Glutamatergic neuron (in vitro differentiated cells): ENCODE measurements at places on chromosomes 1 and 21.

GRCh38 chr1:221069178-221069903, 190.1 kb downstream of the HLX start:
- DNase-seq, result no peak

GRCh38 chr1:31479811-31480210, 66.8 kb downstream of the SERINC2 start:
- DNase-seq, result no peak

- DNase-seq, result no peak
Observed at GRCh38 chr21:19537116-19537515, 1133.5 kb upstream of the TMPRSS15 start.

GRCh38 chr1:65022216-65022615, 55.9 kb upstream of the JAK1 start:
- no peak for DNase-seq

DNA sequence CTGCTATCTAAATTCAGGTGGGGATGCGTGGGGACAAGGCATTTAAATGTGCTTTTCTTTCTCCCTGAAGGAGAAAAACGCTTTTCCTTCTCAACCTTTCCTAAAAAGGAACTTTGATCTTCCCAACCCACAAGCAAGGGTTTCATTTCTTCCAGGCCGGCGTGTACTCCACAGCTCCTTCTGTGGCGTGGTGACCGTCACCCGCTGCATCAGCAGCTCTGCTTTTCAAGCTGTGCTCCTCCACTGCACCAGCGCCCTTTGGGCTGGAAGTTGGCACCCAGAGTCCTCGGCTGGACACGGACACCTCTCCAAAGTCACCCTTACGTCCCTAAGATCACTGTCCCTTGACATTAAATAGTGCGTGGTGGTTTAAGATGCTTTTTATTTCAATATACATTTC, 54.3 kb downstream of the PEX14 start:
- no peak for DNase-seq

- DNase-seq, result no peak
Observed at GRCh38 chr1:244074559-244075171, 23.6 kb downstream of the ZBTB18 start.

DNA sequence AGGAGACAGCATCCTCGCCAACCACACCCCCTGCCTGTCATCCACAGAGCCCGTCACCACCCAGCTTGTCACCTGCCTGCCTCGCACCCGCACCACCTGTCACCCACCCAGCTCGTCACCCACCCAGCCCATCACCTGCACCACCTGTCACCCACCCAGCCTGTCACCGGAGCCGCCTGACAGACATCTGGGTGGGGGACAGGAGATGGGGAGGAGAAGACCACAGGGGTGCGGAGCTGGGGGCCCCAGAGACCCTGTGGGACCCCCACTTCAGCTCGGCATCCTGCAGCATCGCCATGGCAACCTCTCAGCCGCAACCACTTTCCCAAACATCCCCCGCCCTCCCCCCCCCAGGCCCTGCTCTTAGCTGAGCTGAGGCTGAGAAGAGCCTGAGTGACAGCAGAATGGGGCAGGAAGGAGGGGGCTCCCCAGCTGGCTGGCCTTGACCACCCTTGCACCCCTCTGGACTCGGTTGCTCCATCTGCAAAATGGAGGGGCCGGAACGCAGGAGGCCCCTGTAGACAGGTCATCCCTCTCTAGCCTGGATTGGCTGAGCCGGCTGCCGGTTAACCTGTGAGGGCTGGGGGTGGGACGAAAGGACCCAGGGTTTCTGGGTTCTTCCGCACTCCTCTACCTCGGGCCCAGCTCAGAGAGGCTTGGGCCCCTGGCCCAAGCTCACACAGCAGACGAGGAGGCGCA, 11.6 kb downstream of the AHDC1 start:
- DNase-seq, result no peak

GRCh38 chr1:6419804-6420453, at the start of gene HES2:
Gene HES2, minus strand, starts transcription at chr1:6419919. Its CDS starts 99 bp downstream, at chr1:6419820.
- DNase-seq, result peak; percentile 79

GRCh38 chr21:45827881-45828579, 153.5 kb upstream of the COL6A1 start:
- no peak for DNase-seq

- no peak for DNase-seq
Observed at GRCh38 chr1:175062858-175063257, 4.8 kb upstream of the TNN start.

GRCh38 chr1:17434601-17435000, 4.9 kb downstream of the RCC2 start:
- DNase-seq, result no peak

DNA sequence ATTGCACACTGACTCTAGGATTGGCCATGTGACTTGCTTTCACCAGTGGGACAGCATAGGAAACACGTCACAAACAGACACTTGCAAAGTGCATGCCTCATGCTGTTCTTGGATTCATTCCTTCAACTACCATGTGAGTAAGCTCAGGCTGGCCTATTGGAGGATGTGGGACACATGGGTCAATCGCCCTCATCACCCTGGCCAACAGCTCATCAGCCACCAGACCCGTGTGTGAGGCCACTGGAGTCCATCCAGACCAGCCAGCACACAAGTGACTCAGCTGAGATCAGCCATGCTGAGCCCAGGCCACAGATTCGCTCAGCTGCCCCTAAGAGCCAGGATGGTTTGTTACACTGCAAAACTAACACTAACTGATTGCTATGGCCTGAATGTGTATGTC, 216.1 kb upstream of the GRIK3 start:
- DNase-seq, result no peak

GRCh38 chr1:166235728-166236127, 68.9 kb upstream of the FAM78B start:
- no peak for DNase-seq

GRCh38 chr1:113538225-113538624, 147.9 kb downstream of the MAGI3 start:
- no peak for DNase-seq

GRCh38 chr1:39129514-39129913, 75.0 kb upstream of the MACF1 start:
- DNase-seq, result no peak

DNA sequence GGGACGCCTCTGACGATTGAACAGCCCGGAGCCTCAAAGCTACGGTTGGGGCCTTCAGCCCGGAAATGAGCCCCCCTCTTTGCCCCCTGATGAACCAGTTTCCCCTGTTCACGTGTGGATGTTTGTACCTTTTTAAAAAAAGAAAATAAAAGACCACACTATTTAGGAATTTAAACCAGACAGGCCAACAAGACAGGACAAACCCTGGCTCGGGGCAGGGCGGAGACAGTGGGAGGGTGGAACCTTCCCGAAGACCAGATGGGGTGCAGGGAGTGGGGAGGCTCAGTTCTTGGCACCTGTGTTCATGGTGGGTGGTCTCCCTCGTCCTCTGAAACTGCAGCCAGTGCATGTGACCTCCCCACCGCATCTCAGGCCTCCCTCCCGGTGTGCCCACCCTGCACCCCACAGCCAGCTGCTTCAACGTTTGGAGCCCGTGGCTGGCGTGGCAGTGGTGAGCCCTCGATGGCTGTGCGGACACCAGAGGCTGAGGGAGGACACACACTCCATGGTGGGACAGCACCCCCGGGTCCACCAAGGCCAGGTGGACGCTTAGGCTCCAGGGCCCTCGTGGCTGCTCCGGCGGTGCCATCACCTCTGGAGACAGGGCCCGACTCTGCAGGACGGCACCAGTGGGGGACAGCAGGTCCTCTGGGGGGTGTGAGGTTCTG, 45.6 kb downstream of the COL18A1 start:
- DNase-seq, result no peak

DNA sequence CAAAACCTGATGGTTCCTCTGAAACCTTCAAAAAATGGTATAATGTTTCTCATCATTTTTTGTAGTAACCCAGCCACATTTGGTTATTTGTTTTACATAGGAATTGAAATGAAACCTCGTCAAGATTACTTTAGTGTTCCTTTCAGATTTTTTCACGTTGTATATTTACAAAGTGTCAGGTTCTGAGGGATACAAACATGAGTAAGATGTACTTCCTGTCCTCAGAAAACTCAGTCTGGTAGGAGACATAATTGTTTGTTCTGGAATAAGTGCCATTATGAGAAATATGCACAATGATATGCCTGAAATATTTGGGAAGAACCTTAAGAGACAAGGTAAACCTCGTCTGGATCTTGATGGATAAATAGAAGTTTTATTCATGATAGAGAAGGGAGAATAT, 145.5 kb downstream of the USP25 start:
- DNase-seq, result no peak

- DNase-seq, result no peak
Observed at GRCh38 chr1:19495799-19496526, 10.6 kb upstream of the CAPZB start.

GRCh38 chr1:22139817-22140216, 3.1 kb downstream of the WNT4 start:
- no peak for DNase-seq

DNA sequence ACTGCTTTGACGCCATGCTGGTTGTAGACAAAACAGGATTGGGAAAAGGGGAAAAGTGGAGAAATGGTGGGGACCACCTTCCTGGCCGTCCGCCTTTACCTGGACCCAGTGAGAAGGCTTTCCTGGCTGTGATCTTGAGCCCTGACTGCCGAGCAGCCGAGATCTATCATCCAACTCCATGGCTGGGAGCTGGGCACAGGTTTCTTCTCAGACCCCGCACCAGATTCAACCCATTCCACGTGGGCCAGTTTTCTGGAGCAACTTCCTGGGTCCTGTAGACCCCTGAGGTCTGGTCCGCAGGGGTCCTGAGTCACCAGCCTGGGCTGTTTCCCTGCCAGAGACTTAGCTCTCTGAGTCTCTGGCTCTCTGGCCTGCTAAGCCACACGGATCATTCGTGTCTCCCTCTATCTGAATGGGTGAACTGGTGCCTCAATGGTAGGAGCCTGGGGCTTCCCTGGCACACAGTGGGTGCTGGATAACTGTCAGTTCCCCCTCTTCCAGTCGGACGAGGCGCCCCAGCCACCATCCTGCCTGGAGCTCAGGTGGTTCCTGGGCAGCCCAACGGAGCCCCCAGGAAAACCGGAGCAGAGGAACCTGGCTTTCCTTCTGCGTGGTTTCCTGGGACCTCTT, 4.5 kb upstream of the NPHP4 start:
- DNase-seq, result peak; percentile 12

DNA sequence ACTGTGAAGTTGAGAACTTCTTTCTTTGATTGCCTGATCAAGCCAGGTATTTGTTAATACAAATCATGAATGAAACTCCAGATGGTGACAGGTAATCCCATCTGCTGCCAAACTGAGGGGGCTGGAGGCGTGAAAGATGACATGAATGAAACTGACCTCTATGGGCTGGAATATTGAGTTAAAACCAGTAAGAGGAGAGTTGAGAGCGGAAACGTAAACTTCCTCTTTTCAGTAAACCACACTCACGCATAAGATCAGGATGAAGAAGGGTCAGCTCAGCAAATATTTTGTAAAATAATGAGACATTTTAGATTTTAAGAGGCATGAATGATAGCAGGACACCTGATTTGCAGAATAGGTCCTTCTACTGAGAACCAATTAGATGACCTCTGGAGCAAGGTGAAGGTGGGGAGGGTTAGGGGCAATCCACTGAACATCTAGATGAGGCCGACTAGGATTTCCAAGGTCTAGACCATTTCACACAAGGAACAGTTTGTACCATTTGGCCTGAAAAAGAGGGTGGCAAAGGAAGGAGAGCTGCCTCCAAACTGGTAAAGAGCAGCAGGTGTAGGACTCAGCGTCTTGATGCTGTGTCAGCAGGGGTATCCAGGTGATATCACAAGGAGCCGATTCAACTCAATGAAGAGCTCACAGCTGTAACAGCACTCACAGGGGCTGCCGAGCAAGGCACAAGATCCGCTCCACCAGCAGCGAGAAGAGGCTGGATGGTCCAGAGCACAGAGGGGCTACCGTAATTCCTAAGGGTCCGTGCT, 132.6 kb downstream of the NTPCR start:
- DNase-seq, result no peak

DNA sequence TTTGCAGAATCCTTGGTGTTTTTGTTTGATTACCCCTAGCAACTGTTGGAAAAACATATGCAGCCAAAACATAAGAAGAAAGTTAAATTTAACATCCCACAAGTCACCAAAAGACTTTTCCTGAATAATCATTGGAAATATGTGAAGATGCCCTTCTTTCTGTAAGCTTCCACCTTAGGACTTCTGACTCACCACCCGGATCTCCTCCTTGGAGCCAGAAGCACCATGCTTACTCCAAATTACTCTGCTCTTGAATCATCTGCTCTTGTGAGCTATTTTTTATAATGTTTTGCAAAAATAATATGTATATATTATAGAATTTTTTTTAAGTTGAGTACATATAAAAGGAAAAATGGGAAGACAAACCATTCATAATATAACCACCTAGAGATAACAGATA, 391.7 kb downstream of the KCTD3 start:
- no peak for DNase-seq

DNA sequence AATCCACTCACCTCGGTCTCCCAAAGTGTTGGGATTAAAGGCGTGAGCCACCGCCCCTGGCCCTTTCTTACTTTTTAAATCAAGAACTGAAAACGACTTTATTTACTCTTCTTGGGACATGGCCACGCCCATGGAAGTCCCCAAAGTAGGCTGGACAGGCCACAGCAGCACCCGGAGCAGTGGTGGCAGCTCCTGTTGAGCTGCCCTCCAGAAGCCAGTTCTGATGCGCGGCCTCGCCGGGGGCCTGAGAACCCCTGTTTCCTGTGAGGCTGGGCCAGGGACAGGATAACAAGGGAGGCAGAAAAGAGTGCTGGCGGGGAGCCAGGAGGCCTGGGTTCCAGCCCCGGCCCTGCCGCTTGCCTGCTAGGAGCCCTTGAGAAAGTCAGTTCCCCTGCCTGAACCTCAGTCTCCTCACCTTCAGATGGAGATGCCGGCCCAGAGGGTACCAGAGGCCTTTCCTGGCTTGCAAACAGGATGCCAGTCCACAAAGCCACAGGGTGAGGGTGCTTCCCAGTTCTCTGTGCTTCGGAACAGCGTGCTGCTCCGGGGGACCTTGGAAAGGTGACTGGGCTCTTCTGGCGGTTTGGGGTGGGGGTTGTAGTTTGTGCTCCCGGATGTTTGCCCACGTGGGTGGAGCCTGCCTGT, 59.4 kb downstream of the RUNX3 start:
- DNase-seq, result no peak

GRCh38 chr1:245353411-245353810, 198.6 kb downstream of the KIF26B start:
- DNase-seq, result no peak

GRCh38 chr1:202160377-202160940, at the start of gene PTPN7:
Gene PTPN7, minus strand, starts transcription at chr1:202160602. Its CDS starts 1,200 bp downstream, at chr1:202159402.
- no peak for DNase-seq

GRCh38 chr1:168553680-168554553, 10.1 kb upstream of the XCL2 start:
- DNase-seq, result no peak

- DNase-seq, result no peak
Observed at GRCh38 chr21:37292041-37292440, 24.9 kb upstream of the VPS26C start.

DNA sequence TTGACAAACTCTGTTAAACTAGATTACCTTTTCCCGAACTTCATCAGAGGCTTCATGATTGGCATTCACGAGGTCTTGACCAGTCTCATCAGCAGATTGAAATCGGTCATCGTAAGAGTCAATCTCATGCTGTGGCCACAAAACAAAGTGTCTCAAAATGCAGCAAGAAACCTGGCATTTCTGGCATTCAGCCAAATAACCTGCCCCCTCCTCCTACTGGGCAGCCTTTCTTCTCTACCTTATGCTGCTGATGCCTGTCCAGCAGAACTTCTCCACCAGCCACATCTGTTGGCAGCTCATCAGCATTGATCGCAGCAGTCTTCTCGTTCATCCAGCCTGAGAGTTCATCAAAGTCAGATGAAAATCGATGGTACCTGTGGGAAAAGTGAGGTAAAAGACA, 12.2 kb downstream of the SPTA1 start:
- no peak for DNase-seq

- DNase-seq, result no peak
Observed at GRCh38 chr1:150544204-150544603, 5.0 kb upstream of the ADAMTSL4 start.

- DNase-seq, result peak; percentile 79
Observed at GRCh38 chr1:161258439-161259344, at the start of gene PCP4L1. Gene PCP4L1, plus strand, starts transcription at chr1:161258745. Its CDS starts 230 bp downstream, at chr1:161258975.
